ENCODE measurements at places on chromosomes 4 and X.

DNA sequence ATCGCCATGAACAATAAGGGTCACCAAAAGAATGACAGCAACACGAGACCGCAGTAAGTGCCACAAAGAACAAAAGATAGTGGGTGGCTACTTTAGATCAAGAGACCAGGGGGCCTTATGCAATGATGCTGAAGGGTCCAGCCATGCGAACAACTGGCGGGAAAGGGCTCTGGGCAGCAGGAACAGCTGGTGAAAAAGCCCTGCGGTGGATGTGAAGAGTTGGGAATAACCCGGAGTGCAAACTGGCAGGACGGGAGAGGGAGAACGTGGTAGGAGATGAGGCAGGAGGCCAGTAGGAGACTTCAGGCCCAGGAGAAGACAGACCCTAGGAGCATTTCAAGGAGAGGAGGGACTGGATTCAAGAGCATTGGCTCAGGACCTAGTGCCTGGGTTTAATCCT lies 120.2 kb downstream of the AFAP1 start:
- DNase-seq: no peak

DNA sequence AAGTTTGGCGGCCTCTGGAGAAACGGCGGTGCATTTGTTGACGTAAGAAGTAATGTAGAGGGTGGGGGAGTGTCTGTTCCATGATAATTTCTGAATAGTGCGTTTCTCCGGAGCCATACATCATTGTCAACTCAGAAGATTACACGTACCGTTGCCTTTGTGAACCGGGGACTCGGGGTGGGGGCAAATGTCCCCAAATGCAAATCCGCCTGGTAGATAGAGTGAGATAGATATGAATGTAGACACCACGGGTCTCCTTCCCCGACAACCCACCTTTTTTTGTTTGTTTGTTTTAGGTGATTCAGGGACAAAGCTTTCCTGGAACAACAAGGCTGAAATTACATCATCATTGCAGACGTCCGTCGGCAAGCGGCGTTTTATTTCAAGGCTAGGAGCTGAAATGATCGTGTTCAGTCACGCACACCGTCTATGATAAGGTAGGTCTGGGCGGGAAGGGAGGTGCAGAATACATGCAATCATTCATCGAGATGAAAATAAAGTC lies 96.0 kb upstream of the PPP2R3B start:
- no peak for DNase-seq

DNA sequence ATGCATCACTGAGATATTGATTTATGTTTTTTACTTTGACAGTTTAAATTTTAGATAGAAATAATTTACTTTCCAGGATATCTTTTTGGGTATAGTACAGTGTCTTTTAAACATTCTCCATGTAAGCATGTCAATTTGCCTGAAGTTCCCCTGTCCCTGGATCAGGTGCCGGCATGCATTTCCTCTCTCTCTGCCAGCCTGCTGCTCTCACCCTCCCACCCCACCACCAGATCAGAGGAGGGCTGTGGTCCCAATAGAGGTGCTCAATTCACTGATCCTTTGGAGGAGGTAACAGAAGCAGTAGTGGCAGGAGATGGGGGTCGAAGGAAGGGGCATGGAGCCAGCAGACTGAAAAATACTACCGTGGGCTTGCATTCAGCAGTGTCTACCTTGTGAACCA lies 28.3 kb upstream of the DSPP start:
- no peak for DNase-seq

- DNase-seq: no peak
Measured at GRCh38 chrX:116872931-116873330, 410.2 kb upstream of the CT83 start.

DNA sequence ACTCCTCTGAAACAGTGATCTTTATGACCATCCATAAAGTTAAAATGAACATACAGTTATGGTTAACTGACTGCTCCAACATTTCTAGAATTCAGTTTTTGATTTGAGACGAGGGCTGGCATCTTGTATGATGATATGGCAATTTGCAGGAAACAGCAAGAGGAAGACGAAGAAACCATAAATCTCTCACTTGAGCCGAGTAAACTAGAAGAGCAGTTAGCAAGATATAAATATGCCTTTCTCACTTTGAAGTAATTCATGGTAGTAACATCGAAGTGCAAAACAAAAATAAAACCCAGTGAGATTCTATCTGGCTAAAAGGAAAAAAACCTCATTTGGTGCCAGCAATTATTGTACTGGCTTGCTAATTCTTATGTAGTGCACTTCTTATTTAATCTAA lies 139.0 kb upstream of the SPRY1 start:
- DNase-seq: no peak

GRCh38 chr4:88999392-88999930 lies 57.5 kb downstream of the FAM13A start:
- DNase-seq: no peak

- no peak for DNase-seq
Measured at GRCh38 chr4:87525636-87526295, 3.4 kb downstream of the SPARCL1 start.

DNA sequence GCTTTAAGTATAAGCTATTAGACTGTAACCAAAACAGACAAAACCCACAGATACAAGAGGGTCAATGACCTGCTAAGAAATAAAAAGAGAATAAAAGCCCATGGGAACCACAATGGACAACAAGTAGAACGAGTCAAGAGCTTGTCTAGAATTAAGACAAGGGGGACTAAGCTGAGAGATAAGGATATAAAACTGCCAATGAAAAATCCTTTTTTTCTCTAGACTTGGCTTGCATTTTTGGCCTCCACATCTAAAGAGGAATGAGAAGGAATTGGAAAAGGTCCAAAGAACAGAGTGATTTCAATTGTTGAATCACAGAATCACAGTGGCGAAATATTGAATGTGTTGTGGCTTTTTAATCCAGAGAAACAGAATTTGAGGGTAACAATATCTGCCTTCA lies 135.7 kb downstream of the QDPR start:
- DNase-seq: no peak

GRCh38 chrX:49247916-49248811 lies 12.9 kb downstream of the CCDC22 start:
- no peak for DNase-seq

DNA sequence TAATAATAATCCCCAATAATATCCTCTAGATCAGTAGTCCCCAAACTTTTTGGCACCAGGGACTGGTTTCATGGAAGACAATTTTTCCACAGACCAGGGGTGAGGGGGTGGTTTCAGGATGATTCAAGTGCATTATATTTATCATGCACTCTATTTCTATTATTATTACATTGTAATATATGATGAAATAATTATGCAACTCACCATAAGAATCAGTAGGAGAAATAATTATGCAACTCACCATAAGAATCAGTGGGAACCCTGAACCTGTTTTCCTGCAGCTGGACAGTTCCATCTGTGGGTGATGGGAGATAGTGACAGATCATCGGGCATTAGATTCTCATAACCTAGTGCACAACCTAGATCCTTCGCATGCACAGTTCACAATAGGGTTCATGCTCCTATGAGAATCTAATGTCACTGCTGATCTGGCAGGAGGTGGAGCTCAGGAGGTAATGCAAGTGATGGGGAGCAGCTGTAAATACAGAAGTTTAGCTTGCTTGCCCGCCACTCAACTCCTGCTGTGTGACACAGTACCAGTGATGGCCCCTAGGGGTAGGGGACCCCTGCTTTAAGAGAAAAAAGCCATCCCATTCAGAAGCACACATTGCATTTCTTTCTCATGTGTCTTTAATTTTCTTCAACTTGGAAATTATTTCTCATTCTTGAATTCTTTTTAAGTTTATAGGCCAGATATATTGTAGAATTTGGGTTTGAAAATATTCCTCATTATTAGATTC lies 16.0 kb upstream of the SH3RF1 start:
- no peak for DNase-seq

DNA sequence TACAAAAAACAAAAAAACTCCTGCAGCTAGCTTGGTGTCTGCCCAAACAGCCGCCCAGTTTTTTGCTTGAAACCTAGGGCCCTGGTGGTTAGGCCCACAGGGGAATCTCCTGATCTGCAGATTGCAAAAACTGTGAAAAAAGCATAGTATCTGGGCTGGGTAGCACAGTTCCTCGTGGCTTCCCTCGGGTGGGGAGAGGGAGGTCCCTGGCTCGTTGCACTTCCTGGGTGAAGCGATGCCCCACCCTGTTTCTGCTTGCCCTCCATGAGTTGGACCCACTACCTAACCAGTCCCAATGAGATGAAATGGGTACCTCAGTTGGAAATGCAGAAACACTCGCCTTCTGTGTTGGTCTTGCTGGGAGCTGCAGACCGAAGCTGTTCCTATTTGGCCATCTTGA lies 18.6 kb upstream of the BRWD3 start:
- DNase-seq: no peak

DNA sequence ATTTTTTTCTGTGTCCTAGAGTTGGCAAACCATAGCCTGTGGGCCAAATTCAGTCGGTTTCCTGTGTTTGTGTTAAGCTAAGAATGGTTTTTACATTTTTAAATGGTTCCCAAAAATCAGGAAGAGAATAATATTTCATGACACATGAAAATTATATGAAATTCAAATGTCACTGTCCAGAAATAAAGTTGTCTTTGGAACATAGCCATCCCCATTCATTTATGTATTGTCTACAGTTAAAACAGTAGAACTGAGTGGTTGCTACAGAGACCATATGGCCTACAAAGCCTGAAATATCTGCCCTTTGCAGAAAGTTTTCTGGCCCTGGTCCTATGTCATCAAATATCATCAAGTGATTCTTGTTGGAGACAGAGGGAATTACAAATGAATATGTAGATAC lies 15.5 kb downstream of the FRMPD4 start:
- DNase-seq: no peak

DNA sequence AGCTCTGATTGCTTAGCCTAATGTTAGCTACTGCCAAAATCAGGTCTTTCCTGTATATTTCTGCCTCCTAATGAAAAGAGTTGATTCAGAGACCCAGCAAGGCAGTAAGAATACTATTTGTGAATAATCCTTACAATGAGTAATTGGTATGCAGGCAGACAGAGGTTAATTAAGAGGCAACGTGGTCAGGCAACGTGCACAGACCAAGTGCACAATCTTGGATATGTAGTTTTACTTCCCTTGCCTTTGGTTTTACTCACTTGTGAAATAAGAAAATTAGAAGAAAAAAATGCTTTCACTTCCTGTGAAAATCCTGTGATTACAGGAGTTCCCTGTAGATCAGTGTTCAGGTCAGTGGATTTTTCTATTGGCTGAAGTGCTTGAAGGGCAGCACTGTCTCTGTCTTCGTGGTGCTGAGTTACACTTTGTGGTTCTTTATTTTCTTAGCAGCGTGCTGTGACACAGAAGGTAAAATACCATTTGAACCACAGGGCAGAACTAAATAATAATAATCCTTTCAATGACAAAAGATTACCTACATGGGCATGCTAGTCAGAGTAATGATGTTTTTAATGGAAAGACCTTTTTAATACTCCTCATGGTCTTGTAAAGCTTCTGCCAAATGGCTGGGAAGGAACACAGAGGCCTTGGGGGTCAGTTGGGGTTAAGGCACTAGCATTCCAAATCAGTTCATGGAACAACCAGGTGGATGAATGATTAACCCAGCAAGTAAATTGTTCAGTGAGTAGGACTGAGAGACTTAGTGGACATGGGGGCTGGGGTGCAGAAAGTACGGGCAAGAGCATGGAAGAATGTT lies 430.9 kb downstream of the MAPK10 start:
- DNase-seq: no peak

DNA sequence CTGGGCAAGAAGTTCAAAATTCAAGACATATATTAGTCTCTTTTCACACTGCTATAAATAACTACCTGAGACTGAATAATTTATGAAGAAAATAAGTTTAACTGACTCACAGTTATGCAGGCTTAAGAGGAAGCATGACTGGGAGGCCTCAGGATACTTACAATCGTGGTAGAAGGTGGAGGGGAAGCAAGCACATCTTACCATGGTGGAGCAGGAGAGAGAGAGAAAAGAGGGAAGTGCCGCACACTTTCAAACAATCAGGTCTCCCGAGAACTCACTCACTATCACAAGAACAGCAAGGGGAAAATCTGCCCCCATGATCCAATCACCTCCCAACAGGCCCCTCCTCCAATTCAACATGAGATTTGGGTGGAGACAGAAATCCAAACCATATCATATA lies 273.3 kb upstream of the RASGEF1B start:
- no peak for DNase-seq

DNA sequence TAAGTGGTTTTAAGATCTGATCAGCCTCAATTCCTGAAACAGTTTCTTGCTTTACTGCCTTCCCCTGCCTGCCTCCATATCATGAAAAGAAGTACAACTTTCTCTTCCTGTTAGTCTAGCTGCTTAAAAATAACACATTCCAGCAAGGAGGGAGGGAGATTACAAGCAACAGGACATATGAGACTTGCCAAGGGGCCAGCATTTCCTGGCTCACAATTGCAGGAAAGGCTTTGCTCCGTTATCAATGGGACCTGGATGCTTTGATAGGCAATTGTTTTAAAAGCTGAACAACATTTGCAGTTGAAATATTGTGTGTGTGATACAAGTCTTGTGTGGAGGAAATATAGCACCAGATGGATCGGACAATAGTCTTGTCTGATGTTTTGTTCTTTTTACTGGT lies 425.0 kb downstream of the FAT4 start:
- no peak for DNase-seq

- no peak for DNase-seq
Measured at GRCh38 chr4:42658261-42658660, 1.4 kb upstream of the ATP8A1 start.

DNA sequence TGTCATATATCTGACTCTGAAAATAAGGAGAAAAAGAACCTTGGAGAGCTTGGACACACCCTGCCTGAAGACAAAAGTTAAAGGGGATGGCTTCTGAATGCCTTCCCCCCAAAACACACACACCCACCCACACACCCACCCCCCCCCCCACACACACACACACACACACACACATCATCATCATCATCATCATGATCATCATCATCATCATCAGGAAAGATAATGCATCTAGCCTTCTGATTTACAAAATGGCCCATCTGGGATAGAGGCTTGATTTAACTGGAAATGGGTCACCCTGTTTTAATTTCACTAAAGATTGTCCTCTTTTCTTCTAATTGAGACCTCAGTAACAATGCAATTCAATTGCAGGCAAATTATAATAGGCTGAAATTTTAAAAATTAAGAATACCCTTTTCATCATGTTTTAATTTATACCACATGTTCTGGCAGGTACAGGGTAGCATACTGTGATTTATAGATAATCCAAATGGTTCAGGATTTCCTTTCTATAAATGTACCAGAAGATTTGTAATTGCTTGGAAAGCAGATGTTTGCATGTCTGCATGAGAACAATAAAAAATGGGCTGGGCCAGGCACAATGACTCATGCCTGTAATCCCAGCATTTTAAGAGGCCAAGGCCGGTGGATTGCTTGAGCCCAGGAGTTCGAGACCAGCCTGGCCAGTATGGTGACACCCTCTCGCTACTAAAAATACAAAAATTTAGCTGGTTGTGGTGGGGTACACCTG lies 56.5 kb downstream of the TRIM2 start:
- DNase-seq: no peak

Measured in KG1 (cell line).